ENCODE measurements at places on chromosomes 7 and 10.

DNA sequence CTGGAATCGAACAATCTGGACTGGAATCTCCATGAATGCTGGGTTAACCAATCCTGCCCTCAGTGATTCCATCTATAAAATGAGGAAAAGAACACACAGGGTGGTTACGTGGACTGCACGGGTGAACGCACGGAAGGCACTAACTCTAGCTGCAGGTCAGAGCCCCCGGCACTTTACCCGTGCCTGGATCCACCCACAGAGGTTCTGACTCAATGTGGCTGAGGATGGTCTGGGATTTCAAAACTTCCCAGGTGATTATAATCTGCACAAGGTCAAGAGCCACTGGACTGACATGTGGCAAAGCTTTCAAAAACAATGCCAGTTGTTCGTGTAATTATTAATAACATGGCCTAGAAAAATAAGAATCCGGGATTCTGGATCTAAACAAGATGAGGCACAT, 29.2 kb downstream of the KIAA1549 start:
- DNase-seq = no peak

DNA sequence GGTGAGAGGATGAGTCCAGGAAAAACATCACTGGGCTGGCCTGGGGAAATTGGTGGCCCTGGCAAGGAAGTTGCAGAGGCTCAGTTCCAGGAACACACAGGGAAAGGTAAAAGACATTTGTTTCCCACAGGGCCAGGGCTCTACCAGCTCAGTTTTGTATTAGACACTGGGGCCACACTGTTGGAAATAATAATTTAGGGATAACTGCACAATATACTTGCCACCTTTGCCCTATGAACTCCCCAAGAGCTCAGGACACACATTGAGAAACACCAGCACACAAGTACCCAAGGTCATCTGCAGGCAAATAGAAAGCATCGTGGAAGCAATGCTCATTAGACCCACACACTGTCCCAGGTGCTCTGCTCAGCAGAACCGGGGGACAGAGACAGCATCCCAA, 617.6 kb downstream of the PTPRN2 start:
- no peak for DNase-seq

GRCh38 chr7:41306486-41306885, 396.4 kb downstream of the INHBA start:
- no peak for DNase-seq

DNA sequence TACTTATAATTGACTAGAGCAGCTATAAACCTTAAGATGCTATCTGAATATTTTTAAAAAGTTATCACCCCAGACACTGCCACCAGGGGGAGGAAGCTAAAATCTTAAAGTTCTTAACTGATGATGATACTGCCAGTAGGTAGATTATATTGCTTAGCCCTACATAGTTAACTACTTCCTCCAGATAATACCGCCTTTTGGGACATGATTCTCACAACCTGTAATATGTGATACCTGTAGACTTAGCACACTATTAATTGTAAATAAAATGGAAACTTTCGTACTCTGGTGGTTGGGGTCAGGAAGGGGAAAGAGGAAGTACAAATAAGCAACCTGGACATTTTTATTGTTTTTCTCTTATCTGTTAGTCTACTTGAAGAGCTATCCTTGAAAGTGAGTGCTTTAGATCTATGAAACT, 268.9 kb downstream of the ADK start:
- no peak for DNase-seq

DNA sequence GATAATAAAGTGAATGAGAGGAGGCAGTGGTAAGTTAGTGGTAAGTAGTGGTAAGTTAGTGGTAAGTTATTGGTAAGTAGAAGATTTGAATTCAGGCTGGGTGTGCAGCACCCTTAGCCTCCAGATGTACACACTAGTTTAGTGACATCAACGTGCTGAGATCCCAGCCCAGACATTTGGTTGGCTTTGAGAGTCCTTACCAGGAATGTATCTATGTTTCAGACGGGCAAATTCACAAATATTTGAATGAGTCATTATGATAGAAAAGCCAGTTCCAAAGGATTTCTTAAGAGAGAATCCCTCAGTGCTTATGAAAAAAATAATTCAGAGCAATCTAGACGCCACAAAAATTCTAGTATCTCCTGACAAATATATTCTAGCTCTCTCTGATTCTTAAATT, 70.0 kb downstream of the ARL4A start:
- no peak for DNase-seq

DNA sequence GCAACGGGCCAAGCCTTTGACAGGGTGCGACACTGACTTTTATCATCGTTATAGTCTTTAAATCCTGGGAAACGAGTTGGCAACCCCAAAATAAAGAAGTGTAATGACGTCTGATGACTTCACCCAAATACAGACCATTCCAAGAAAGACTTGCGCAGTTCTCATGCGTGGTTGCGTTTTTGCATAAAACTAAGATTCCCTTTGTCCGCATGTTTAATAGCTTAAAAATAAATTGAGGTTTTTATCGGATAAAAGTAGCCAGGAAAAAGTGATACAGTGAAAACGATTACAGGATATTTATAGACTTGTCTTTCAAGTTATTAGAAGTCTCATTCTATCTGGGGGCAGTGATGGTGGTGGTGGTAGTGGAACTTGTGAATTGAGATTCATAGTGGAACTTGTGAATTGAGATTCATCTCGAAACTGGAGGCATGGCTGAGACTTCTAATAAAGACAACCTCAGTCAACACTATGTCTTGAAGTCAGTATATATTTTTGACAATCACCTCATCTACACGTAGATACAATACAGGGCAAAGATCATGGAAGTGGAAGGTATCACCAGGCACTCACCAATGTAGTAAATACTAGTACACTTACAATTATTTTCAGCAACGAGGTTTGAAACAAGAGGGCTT, 1.2 kb upstream of the NAMPT start:
- no peak for DNase-seq

- no peak for DNase-seq
These were observed 11.9 kb downstream of the ANKRD26 start for GRCh38 chr10:27088119-27089044.

DNA sequence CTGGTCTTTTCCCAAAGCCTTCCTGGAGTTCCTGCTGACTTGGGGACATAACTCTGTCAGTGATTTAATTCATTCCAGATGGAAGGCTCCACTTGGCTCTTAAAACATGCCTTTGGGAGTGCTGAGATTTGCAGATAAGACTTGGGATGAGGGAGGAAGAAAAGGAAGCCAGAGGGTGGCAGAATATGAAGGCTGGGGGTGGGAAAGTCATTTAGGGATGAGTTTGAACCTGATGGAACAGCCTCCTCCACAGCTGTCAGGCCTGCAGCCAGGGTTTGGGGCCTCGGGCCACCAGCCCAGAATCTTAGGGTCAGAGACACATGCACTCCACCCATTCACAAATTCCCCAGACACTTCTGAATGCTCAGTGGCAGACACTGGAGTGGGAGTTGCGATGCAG, 28.4 kb upstream of the EIF5AL1 start:
- no peak for DNase-seq

GRCh38 chr10:133405844-133406527, 12.0 kb downstream of the MTG1 start:
- no peak for DNase-seq

DNA sequence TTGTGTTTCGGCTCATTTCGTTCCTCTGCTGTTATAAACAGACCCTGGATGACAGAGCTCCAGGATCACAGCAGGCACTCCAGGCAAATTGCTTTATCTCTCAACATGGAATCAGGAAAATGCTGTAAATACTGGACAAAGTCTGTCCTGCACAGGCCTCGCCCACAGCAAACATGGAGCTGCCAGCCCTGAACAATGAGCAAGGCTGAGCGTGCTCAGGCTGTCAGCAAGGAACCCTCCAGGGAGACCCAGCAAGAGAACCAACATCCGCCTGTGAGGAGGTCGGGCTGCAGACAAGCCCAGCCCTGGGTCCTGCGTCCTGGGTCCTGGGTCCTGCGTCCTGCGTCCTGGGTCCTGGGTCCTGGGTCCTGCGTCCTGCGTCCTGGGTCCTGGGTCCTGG, 180.8 kb downstream of the PTPRN2 start:
- no peak for DNase-seq

- DNase-seq = no peak
These were observed 4.0 kb downstream of the VSTM4 start for GRCh38 chr10:49111320-49111698.

- DNase-seq = no peak
These were observed 82.2 kb upstream of the GPR22 start for GRCh38 chr7:107387573-107388219.

DNA sequence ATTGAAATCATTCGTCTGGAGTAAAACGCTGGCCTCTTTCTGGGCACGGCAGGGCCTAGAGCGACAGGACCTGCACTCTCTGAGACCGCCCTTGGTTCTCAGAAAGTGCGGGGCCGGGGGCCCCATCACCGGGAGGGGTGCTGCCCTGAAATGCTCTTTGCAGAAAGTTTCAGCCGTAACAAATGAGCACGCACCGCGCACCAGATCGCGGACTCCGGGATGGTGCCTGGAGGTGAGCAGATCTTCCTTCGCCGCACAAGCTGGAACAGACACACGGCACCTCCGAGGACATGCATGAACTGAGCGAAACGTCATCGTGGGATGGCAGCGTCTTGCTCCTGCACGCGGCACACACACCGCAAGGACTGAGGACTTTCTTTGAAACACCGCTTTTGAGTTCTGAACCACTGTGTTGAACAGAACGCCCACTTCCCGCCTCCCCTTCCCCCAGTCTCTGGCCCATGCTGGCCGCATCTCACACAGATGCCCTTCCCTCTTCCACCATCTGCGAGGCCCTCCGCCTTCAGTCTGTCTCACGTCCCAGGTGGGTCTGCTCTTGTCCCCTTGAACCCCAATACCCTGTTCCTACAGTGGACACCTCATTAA, 538.7 kb upstream of the MGMT start:
- DNase-seq = no peak

DNA sequence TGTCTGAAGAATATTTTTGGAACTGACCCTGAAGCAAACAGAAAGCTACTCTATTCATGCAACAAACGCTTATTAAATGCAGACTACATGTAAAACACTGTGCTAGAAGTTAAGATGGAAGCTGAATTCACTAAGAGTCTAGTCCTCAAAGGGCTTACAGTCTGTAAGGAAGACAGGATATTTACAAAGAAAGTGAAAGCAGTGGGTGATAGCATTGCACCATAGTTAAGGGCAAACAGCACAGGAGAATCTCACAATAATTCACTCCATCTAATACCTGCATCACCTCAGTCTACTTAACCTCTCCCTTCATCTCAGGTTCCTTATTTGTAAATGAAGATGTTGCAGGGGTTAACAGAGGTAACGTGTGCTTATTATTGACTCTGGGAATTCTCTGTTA, 360.0 kb upstream of the AOAH start:
- no peak for DNase-seq

DNA sequence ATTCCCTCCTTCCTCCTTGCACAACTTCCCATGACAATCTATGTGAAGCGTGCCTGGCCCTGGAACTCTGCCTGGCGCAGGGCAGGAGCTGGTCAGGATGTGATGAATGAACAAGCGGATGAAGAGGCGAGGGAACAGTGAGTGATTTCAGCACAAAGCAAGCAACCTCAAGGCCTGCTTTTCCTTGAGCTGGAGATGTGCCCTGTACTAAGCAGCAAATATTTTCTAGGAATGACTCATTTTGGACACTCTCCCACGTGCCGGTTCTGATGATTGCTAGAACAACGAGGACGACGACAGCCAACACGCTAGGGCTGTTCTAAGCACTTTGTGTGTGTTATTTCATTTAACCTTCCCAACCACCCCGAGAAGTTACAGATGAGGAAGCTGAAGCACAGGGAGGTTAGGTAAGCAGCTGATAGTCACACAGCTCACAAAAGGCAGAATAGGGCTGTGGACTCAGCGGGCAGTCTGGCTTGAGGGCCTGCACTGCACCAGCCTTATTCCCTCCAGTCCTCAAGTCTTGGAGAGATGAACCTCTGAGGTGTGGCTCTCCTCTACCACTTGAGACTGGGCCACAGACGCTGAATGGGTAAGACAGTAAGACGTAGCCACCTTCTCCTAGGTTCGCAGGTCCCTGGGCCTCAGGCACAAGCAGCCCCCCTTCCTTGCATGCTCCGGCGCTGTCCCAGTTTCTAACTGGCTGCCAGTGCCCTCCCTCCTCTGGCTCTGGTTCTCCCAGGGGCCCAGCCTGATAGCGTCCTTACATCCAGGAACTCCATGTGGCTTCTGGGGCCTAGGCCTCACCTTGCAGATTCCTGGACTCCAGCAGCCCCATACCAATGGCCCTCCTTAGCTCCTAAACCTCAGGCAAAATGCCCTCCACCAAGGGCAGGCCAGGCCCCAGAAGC, 59.0 kb downstream of the YKT6 start:
- peak; percentile 69 for DNase-seq

DNA sequence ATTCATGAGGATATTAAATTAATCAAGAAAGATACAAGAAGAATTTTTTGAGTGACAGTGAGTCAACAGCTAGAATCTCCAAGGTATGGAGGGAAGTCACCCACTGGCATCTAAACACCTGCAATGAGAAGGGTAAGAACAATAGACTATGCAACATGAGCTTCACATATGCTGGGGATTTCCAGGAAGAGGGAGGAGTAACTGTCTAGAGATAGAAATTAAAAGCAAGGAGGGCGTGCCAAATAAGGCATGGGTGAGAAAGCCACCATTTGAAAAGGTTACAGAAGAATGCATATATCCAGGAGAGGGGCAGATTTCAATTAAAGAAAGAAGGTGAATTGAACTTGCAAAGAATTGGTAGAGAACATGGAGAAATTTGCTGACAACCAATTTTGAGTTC, 365.7 kb downstream of the GPR37 start:
- DNase-seq = no peak

GRCh38 chr10:93319896-93320295, 162.2 kb downstream of the MYOF start:
- no peak for DNase-seq

DNA sequence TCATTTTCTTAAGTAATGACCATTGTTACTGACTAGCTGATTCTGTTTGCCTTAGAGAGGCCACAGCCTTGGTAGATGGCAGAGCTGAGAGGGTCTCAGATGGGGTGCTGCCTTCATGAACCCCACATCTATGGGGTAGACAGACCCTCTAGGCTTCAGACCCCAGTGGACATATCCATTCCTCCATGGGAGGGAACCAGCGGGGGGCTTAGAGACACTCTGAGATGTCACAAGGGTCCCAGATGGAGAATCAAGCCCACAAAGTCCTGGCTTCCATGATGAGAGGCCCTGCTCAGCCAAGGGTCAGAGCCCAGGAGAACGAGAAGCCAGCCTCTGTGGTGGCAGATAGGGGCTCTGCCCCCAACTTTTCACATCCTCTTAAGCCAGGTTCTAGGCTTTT, 408.6 kb downstream of the TCERG1L start:
- DNase-seq = no peak

DNA sequence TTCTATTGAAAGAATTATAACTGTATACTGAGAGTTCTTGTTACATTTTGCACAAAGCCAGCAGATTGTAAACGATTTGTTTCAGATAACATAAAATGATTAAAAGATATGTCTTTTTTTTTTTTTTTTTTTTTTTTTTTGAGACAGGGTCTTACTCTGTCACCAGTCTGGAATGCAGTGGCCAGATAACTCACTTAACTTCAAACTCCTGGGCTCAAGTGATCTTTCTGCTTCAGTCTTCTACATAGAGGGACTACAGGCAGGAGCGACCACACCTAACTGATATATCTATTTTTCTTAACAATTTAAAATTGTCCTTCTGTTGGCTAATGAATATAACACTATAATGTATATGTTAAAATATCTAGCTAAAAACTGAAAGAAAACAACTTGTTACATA, 317.3 kb upstream of the CACNA2D1 start:
- no peak for DNase-seq
